DMS53 (cell line): ENCODE measurements at places on chromosomes 12 and 14.
A peak's percentile ranks its signal among the peaks of the same experiment; 100 is the strongest.

DNA sequence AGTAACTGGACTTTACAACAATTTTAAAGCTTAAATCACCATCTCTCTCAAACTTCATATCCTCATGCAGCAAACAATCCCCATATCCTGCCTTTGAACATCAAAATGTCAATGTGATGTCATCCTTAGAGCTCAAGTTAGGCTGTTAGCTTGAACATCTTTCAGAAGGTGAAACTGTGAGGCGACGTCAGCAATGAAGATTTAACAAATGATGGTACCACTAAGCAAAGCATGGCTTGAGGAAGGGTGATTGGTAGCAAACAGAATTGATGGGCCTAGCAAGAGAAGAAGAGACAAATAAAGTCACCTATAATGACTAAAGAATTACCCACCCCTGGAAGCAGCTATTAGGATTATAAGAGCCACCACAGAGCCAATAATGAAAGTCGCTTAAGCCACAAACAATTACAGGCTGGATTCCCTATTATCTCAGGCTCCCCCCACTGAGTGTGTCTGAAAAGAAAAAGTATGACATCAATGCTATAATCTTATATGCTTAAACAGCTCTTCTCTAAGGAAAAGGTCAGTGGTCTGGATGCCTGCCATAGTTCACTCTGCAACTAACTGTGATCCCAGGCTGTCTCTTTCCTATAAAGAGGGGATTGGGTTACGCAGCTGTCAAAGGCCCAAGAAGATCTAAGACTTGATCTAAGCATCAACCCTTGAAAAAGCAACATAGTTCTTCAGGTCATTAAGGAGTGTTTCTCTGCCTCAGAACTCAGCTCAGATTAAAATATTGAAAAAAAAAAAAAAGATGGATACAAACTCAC is 18.1 kb downstream of the EGLN3 start:
- DNase-seq = no peak

DNA sequence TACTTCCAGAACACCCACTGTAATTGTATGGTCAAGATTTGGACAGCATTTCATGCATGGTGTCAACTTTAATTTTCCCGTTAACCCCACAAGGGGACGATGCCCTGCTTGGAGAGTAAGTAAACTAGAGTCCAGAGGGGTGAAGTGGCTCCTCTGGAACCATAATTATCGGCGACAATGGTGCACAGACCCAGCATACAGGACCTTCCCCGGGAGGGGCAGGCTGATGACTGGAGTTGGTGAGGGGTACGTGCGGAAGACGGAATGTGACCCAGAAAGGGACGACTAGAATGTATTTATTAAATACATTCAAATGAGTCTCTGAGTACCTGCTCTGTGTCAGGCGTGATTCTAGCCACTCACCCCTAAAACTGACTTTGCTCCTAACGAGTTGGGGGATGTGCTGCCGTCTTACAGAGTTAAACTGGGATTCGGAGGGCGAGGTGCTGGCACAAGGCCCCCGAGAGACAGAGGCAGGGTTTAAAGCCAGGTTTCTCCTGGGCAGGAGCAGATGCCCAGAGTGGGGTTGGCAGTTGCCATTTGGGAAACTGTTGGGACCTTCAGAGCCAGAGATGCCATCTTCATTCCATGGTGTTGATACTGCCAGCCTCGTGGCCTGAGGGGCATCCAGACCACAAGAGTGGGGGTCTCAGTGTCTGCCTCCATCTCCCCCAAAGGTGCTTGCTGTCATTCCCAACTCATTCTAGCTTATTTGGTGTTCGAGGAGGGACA is 10.9 kb downstream of the RTL1 start:
- no peak for DNase-seq

DNA sequence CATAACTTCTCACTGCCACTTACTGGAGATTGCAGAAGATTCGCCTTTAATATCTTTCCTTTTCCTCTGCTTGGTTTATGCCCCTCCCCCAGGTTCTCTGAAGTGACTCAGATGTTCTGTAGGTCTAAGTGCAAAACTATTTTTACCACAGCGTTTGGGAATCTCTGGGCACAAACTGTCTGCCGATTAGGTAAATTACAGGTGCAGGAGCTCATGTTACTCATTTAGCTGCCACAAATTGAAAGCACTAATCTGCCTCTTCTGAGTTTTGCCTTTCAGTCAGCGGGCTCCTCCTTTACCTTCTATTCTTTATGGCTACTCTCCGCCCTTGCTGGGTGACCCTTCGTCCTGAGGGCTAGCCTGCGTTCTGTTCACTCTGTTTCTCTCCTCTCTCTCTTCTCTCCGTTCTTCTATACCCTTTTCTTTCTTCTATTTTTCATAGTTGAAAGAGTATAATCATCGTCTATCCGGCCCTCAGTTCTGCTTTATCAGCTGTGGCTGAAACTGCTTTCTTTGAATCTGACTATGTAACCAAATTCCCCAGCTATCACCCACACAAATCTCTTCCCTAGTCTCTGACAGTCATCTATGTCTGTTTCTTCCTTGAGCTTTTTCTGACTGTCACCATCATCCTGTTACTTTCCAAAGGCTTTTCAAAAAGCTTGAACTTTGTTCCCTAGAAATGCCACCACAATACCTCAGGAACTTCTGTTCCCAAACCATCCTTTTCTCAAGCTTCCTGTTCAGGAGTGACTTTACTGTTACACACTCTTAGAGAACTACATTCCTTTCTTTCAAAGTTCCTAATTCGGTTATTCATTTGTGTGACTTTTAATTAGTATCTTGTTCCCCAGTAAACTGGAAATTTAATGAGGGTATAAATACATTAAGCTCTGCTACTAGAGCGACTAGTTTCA is 4.3 kb upstream of the MYF6 start:
- DNase-seq = peak; percentile 36

DNA sequence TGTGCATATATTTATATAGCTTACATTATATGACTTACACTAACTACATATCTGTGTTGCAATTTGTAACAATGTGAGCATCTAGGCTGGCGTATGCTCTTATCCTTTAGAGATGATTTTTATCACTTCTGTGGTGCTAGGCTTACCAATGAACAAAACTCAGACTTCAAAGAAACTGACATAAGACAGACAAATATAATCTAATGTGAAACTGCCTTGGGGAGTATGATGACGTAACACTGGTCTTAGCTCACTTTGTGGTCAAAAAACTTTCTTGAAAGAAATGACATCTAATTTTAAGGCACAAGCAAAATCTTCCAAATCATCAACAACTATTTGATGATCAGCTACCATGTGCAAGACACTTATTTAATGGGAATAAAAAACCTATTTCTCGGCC is 50.0 kb downstream of the SOX5 start:
- no peak for DNase-seq

DNA sequence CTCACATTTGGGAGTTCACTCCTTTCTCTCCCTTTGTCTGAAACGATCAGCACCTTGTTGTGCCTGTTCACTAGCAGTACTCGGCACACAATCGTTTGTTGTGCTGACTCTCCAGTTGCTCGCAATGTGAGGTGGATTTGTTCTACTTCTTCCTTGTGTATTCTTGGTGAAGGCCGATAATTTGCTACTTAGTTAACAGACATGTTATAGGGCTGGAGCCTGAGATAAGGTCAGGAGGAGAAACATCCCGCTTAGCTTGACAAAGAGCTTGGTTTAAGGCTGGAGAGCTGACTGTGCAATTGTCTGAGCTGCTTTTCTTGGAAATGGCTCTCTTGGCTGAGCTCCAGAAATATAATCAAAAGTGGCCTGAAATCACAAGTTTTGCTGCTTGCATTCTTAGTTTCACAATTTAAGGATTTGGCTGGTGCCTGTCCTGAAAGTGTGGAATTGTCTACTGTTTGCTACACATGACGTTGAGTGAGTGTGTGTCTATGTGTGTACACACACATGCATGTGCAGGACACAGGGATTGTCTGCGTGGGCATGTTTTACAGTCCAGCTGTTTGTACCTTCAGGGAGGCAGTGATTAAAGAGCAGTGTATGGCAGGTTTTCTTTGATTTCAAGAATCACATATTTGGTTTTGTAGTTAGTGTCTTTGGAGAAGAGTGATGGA is 77.7 kb downstream of the ARF6 start:
- DNase-seq = no peak

GRCh38 chr12:105382771-105383622 is 52.5 kb downstream of the C12orf75 start:
- DNase-seq = peak; percentile 87

DNA sequence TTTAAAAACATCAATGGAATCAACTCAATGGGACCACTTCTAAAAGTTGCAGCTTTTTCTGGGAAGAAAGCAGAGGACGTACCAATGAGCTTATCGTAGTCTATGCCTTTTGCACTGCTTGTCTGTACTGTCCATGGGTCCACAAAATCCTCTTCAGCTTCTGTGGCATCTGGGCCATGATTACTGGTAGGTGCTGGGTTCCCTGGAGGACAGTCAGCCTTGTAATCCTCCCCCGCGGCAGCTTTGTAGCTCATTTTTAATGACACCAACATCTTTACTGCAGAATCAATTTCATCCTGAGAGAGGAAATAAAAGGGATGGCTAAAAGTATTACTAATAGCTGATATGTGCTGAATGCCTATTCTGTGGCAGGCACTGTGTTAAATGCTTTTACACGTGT is 38.5 kb downstream of the SLC25A47 start:
- DNase-seq = no peak

DNA sequence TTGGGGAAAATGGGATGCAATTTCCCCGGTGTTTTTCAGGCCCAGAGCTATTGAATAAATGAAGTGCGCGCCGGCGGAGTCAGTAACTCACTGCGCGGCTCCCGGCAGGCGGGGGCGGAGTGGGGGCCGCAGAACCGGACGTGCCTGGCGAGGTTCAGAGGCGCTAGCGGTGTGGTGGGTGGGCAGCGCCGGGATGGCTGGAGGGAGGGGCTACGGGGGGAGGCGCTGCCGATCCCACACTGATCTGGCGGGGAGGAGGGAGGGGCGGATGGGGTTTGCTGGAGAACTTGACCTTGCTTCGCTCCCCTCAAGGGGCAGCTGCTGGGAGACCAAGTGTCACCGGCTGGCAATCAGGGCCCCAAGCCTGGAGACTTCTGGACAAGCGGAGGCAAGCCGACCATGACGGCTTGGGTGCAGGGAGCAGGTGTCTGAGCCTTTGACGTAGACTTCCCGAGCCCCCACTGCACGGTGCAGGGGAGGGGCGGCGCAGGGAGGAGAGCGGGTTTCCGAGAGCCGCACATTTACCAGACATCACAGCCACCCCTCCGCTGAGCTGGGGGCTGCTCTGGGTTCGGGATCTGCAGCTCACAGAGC is 174.1 kb upstream of the RTL1 start:
- DNase-seq = no peak

DNA sequence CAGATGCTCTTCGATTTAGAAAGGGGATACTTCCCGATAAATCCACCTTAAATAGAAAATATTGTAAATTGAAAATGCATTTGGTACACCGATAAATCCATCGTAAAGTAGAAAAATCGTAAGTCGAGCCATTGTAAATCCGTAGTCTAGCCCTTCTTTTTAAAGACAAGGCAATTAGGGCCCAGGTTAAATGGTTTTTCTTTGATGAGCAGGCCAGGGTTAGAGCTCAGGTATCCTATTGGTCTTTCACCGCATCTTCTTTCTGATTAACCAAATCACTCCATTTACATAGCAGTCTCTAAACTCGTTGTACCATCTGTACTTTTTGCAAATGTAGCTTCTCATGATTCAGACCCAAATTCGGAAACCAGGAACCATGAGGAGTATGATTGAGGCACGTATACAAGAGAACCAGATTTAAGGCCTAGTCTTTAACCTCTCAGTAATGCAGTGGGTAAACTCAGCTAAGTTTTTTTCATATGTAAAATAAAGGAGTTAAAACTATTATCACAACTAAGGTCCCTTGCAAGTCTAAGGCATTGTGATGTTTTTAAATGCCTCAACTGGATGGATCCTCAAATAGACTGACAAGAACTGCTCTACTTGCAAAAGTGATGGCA is 2.2 kb upstream of the YAF2 start:
- no peak for DNase-seq

DNA sequence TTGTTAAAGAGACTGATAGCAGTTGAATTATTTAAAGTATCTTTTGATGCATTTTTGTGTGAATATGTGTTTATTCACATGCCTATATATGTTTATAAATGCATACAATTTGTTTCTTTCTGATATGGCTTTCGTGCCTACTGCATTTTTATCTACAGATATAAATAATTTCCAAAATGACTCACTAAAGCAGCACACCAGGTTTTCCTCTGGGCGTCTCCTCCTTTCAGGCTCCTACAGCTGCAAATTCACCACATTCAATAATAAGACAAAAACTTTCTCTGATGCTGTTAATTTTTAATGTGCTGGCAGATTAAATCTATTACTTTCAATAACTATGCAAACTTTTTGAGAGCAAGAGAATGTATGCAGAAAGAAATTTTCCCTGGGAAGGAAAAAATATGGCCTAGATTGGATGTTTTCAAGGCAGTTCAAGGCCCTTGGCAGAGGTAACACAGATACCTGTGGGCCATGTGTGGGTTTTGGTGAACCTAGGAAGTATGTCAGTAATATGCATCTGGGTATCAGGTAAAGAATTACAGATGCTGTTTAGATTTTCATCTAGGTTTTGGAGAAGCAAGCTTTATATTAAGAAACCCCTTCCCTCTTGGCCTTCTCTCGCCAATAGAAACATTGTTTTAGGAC is 381.8 kb downstream of the EGLN3 start:
- DNase-seq = no peak

DNA sequence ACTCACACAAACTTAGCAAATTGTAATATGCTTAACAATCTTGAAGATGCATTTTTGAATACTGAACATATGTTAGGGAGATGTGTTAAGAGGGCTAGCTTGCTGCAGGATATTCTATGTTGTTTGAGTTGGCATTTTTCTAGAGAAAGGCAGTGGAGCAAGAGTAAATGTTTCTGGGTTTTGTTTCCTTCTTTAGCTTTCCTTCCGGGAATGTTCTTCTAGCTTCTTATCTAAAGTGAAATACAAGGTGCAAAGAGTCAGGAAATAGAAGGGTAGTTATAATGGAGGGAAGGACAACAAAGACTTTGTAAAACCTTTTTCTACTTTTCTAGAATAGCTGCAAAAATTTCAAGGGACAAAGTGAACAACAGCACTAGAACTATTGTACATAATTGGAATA is 77.6 kb upstream of the KCNH3 start:
- no peak for DNase-seq

GRCh38 chr14:45610318-45610717 is 357.3 kb upstream of the MIS18BP1 start:
- peak; percentile 67 for DNase-seq

DNA sequence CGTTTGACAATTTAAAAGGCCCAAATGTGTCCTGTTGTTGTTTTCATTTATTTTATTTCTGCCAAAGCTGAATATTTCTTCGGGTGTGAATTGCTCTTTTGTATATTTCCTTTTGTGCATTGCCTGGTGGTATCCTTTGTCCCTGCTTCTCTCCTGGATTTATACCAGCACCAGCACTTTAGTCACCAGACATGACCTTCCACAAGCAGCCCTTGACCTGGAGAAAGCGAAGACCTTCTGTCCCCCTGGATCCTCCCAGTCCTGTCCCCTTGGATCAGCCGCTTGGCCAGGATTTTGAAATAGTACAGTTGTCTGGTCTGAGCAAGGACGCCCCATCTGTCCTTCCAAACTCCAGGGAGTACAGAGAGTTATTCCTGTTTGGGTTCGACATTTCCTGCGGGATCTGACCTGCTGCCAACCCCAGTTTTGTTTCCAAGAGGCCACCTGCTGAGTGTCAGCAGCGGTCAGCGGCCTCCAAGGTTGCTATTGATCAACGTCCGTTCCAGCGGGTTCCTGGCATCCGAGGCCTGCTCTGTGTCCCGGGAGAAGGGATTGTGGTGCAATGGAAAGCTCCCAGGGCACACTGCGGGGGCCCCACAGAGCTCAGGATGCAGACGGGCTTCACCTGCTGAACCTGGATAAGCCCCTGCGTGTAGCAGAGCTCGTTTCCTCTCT is 45.1 kb upstream of the CHGA start:
- DNase-seq = no peak
